ENCODE measurements at places on chromosomes 12 and 14.

DNA sequence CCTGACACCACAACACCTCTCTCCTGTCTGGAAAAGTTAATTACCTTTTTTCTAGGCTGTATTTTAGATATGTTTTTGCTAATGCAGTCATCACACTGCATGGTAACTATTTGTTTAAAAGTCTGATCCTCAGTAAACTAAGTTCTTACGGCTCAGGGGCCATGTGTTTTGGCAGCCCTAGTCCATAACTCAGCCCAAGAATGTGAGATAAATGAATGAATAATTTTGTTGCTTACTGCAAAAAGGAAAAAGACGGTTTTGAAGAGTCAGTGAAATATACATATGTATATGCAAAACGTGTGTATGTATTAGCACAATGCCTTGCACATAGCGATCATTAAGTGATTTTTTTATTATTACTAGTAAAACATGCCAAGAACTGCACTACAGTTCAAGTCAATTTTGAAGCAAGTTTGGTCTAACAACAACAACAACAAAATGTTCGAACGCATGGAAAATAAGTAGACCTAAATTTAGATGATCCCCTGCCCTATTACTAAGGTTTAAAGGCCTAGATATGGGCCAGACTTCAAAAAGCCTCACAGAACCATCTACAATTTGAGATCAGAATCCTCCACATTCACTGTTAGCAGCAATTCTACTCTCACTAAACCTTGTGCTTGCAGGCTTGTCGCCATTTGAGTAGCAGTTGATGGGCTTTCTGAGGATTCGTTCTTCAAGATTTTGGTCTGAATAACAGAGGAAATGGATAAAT is 140.0 kb downstream of the NDUFA12 start:
- DNase-seq: no peak

- no peak for DNase-seq
Observed at GRCh38 chr14:76948213-76948947, 80.1 kb downstream of the IRF2BPL start.

- peak; percentile 8 for DNase-seq
Observed at GRCh38 chr12:128969480-128970055, 116.3 kb downstream of the GLT1D1 start.

- DNase-seq: no peak
Observed at GRCh38 chr14:22541721-22542120, 47.3 kb downstream of the DAD1 start.

GRCh38 chr12:26195250-26195640 is at the start of gene SSPN:
SSPN (plus strand) TSS chr12:26195573; CDS start chr12:26195673, 100 bp downstream.
- DNase-seq: no peak

DNA sequence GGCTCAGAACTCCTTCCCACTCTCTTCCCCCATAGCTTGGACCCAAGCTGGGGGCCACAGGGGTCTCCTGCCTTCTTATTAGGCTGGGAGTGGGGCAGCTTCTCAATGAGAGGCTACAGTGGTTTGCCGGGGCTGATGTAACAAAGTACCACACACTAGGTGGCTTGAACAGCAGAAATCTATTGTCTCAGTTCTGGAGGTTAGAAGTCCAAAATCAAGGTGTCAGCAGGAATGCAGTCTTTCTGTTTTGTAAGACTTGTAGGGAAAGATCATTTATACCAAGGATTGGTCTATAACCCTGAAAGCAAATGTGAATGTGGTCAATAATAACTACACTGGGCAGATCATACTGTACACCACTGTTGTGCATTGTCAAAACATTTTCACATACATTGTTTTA is 124.5 kb upstream of the ARHGAP5 start:
- DNase-seq: no peak

DNA sequence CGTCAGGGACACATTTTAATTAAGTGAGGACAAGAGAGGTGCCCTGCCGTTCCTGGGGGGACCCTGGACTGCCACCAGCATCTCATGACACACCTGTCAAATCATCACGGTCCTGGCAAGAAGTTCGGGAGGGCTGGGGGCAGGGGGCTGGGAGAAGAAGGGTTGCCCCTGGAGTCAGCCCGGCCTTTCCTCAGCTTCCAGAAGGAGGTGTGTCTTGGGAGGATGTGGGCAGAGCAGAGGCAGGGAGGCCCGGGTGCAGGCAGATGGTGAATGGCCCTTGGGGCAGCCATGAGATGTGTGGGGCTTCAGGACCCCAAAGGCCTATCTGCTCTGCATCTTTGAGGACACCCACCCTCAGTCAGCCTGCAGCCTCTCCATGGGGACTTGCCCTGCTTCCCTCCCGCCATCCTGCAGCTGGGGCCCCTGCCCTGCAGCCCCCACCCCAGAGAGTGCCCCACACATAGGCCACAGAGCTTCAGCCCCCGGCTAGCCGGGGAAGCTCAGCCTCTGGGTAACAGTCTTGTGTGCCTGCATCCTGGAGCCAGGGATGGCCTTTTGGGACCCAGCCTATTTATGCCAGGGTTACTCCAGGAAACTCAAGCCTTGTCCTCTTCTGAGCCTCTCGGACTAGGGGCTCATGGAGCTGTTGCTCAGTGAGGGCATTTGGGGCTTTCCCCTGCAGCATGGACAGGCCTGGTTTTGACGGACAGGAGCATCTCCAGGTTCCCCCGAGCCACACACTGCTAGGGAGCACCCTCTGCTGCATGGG is 178.5 kb downstream of the KIF26A start:
- no peak for DNase-seq
